DMS79 treated with DMSO at 0.1 percent for 48 hours (cell line): ENCODE measurements at places on chromosomes 5 and 9.

DNA sequence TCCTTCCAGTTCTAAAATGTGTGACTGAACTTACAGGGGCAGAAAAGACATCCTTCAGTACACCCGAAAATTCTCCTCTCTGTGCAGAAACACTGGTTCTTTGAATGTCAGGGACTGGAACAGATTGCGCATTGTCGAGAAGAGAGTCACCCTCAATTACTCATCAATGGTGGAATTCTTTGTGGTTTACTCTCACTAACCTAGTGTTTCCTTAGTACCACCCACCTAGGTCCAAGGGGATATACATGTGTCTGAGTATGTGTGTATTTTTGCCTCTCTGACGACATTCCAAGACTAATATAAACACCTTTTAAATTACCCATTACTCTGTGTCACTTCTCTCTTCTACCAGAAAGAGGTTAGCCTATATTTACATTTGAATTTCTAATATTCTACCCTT is 660.8 kb downstream of the TLE1 start:
- peak; percentile 4 for DNase-seq

GRCh38 chr9:36142510-36143244 is 6.1 kb downstream of the GLIPR2 start:
- DNase-seq, result no peak

- DNase-seq, result no peak
Measured at GRCh38 chr9:115328228-115328627, 210.3 kb upstream of the TNC start.

- peak; percentile 78 for DNase-seq
Measured at GRCh38 chr5:160629003-160629402, 207.3 kb downstream of the PTTG1 start.

DNA sequence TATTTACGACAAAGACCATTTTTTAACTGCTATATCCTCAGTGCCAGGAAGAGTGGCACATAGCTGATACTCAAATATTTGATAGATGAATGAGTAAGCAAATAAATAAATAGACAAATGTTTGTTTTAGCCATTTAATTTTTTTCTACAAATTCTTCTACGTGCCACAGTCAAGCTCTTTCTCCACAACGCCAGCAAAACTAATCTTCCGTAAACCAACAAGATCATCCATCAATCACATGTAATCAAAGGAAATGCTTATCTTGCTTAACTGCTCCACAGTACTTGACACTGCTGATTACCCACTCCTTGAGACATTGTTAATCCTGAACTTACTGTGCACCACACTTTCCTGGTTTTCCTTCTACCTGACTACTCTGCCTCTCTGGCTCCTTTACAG is 136.7 kb downstream of the EDIL3 start:
- DNase-seq, result no peak

GRCh38 chr9:98755006-98755618 is 41.2 kb downstream of the ANKS6 start:
- DNase-seq, result no peak

DNA sequence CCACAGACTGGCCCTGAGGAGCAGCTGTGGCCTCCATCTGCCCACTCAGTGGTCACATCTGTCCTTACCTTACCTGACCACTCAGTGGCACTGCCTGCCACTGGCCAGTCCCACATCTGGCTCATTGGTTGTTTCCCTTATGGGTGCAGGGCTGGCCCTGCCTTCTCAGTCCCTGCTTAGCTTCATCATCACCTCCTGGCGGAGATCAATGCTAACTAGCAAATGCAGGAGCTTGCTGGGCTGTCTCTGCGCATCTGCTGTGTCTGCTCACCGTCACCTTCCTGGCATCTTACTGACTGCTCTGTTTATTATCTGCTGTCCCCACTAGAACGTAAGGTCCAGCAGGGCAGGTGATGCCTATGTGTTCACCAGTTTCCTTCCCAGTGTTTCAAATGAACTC is 356.9 kb downstream of the SEMA5A start:
- DNase-seq, result no peak

GRCh38 chr5:163401271-163401670 is 36.1 kb upstream of the CCNG1 start:
- DNase-seq, result no peak

DNA sequence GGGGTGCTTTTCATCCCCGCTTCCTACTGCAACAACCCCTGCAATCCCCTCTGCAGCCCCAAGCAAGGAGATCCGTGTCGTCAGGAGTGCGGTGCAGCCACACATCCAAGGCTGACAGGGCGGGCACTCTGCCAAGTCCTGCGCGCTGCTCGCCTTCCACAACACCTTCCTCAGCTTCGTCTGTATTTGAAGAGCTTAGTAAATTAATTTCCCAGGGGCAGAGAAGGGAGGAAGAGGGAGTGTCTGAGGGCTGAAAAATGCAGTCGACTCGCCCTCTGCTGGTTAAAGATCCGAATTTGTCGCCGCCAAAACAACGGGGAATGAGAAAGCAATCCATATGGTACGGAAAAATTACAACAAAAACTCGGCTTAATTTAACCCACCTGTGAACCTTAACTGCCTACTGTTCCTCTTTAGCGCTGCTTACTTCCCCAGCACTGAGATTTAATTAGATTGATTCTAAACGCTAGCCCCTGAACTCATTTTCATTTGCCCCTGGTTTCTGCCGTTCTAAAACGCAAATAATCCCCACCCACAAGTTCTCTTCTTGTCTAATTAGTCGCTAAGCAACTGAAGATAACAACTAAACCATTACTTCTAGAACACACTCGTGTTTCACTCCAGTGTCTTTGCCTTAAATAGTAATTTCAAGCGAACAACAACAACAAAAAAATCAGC is 10.9 kb upstream of the PCDHB1 start:
- DNase-seq, result peak; percentile 85

- no peak for DNase-seq
Measured at GRCh38 chr5:38404667-38405276, 146.4 kb downstream of the EGFLAM start.

DNA sequence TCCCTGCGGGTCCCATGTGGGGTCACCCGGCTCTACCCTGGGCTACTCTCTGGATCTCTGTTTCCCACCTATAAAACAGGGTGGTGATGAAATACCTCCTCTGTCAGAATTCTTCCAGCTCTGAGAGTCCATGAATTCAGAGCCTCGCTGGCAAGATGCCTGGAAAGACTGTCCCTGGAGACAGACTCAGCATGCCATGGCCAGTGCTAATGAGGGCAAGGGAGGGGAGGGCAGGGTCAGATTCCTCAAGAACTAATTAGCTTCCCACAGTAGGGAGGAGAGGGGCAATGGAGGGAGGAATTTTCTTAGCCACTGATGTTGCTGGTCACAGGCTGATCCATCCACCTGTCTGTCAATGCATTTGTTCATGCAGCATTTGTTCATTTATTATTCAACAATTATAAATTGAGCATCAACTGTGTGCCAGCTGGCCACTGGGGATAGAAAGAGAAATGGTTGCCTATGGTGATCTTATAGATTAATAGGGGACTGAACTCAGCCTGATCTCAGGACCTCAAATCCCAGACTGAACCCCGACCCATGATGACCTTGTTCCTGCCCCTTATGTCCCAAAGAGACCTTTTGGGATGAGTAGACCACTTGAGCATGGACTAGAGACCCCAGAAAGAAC is 4.7 kb downstream of the SYNPO start:
- DNase-seq, result no peak

- no peak for DNase-seq
Measured at GRCh38 chr5:86546582-86546981, 71.2 kb upstream of the COX7C start.

DNA sequence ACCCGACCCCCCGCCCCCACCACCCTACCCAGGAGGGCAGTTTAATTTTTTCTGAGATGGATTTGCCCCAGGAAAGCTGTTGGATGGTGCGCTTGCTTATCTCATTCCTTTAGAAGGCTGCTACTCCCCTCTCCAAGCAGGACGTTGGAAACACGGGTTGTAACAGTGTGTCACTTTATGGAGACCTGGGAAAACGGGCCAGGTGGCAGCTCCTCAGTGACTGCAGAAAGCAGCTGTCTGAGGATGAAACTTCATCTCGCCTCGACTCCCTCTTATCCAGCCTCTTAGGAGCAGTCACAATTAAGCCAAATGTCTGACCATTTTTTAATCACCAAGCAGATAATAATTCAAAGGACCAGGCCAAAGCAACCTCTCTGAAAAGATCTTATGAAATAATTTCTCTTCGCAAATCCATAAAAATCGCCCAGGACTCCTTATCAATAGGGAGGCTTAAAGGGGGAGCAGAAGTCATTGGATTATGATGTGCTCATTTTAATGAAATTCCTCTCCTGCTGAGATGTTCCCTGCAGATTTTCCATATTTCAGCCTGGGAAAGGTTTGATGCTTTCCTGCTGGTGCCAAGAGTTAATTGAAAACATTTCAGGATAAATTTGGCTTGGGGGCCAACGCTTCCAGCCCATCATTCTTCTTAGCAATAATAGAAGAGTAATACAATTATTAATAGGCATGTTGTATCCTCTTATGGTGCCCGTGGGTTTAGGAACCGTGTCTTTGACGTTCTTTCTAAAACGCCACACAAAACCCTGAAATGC is 26.0 kb downstream of the GAS1 start:
- no peak for DNase-seq

DNA sequence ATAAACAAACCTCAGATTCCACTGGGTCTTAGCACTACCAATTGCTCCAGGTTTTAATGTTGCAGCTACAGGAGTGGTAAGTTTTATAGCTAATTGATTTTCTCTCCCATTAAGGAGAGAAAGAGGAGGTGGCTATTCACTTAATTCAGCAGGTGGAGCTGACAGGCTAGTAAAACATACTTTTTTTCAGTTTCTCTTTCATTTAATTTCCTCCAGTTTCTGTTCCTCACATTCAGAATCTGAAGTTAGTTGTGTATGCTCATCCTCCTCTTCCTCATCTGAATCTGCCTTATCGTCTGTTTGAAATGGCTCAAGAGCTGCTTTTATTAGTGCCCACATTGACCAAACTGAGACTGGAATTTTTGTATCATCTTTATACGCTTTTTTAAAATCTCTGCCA is 98.0 kb downstream of the PLPPR1 start:
- DNase-seq, result no peak

DNA sequence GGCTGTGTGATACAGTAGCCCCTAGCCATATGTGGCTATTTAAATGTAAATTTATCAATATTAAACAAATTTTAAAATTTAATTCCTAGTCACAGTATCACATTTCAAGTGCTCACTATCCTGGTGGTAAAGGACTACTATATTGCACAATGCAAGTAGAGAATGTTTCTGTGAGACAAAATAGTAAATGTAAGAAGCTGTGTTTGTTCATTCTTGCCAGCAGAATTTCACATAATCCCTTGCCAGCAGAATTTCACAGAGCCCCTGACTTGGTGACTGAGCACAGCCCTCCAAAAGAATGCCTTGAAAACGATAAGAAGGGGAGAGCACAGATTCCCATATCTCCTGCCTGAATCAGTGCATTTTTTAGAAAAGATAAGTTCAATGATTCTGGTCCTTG is 75.9 kb upstream of the SELENOP start:
- DNase-seq, result no peak

- no peak for DNase-seq
Measured at GRCh38 chr9:76699971-76700370, 64.3 kb upstream of the PCA3 start.

DNA sequence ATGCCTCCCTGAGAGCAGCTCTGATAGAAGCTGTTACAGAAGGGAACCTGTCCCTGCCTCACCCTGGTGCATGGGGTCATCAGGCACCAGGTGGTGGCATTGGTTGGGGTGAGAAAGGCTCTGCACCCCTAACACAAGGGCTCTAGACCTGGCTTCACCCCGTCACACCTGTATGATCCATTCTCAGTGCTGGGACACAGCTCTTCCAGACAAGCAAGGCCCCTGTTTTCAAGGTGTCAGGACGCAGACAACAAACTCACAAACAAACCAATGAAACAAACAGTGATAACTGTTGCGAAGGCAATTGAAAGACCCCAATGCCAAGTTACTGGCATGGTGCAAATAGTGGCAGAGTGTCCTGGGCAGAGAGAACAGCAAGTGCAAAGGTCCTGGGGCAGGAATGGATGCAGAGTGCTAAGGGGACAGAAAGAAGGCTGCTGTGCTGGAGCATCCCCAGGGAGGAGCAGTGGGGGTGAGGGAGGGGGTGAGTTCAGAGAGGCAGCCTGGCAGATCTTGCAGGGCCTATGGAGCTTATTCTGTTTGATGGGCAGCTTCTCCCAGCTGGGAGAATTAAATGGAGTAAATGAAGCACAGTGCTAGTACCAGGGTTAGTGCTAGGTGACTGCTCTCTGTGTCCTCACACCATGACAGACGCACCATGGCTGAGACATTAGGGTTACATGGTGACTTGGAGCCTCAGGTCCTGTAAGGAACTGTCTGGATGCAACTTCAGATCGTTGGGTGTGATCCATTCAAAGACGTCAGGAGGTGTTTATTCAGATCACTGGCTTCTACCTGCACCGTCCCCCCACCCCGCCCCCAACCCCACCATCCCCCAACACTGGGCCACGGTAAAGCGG is 67.9 kb upstream of the UNC5A start:
- DNase-seq, result no peak

DNA sequence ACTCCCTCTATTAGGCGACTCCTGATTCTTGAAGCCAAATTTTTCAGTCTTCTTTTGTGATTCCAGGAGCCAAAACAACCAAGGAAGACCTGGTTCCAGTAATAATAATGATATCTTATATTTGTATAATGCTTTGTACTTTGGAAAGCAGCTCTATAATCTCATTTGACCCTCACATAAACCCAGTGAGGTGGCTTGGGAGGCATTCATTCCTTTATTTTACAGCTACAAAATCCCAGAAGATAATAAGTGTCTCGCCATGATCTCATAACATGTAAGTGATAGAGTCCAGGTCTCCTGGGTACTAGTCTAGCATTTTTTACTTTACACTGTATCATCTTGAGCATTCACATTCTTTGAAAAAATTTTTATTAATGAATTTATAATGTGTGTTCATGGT is 143.1 kb downstream of the ACTBL2 start:
- DNase-seq, result no peak

DNA sequence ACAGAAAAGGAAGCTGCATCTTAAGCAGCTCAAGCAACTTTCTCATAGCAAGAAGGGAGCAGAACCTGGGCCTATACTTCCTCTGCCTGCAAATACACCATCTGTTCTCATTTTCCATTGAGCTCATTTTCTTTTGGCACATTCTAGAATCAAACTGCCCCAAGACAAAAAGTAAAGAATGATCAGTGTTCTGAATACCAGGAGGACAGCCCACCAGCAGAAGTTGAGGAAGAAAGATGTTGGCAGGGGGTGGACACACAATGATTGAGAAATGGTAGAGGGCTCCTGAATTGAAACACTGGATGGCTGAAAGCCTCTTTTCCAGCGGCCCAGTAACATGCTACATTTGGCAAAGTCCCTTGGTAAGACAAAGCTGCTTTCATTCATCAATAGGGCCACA is 171.8 kb downstream of the MED10 start:
- no peak for DNase-seq

GRCh38 chr5:149317281-149318048 is 27.8 kb upstream of the GRPEL2 start:
- DNase-seq, result peak; percentile 31

DNA sequence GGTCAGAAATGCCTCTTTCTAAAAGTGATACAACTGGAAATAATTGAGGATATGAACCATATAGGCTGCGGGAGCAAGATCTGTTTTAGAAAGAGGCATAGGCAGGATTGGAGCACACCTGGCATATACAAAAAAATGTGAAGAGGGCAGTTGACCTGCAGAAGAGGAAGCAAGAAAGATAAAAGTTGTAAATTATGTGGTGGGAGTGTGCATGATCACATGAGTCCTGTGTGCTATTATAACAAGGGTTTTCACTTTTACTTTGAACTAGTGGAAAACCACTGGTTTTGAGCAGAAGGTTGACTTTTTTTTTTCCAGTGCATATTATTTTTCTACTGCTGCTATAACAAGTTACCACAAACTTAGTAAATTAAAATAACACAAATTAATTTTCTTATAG is 489.3 kb downstream of the ANXA1 start:
- DNase-seq, result no peak
